ENCODE measurements at places on chromosomes 2 and 18.

DNA sequence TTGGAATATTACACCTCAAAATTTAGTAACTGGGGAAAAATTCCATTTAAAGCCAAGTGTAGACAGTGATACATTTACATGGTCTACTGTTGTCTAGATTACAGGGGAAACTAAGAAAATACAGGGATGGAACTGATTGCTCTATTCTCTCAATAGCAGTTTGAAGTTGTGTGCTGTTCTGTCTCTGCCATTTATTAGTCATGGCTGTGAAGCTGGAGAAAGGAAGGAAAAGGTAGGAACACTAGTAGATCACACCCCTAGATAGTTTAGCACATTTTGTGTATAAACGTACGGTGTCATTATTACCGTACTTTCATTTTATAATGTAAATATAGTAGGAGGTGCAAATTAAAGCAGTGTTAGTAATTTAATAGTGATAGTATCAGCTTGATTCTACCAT, 170.5 kb downstream of the PHLPP1 start:
- no peak for DNase-seq

DNA sequence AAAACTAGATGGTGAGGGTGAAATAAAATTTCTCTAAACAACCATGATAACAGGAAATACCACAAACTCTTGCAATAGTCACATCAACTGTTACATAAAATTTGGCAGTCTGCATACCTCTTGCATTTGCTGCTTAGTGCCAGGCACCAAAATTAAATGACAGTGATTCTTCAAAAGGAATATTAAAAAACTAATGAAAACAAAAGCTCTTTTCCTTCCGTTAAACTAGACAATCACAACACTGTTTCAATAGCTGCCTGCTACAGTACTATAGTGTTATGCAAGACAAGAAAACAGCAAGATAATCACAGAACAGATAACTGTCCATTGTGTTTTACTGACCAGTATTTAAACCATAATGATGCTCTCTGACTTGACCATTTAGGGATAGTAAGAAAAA, 239.0 kb upstream of the SMAD7 start:
- no peak for DNase-seq

DNA sequence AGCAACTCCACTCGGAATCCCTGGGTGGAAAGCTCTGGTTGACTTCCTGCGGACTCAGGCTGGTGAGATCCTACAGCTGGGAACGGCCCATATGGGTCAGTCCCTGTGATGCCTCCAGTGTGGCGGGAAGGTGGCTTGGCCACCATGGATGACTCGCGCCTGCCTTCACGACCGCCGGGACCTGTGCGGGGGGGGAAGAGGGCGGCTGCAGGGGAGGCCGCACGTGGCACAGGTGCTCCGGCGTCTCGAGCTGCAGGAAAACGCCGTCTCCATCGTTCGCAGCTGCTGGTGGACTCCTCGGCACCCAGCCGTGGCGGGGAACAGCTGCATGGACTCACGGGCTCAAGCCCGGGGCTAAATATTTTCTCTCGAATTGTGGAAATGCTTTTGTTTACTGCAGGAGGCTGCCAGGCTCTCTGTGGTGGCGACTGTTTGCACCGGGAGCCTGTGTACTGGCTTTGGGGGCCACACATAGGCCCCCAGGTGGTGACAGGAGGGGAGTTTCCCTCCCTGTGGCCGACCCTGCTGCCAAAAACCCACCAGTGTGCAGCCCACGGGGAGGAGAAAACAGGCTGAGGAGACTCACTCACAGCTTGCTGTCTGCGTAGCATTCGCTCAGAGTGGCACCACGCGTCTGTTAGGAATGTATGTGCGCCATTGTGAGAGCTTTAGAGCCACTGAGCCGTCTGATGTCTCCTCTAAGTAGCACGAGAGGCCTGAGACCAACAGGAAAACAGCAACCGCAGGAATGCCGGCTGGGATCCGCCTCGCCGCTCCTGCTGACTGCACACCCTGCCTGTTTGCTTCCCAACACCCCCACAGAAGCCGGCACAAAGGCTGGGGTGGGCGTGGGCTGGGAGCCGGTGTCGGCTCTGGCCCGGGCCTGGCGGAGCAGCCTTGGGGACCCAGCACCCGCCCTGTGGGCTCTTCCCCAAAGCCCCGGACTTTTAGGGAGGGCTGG, 89.2 kb downstream of the NFATC1 start:
- DNase-seq = no peak

- no peak for DNase-seq
Measured at GRCh38 chr2:159600752-159601151, 15.6 kb downstream of the BAZ2B start.

DNA sequence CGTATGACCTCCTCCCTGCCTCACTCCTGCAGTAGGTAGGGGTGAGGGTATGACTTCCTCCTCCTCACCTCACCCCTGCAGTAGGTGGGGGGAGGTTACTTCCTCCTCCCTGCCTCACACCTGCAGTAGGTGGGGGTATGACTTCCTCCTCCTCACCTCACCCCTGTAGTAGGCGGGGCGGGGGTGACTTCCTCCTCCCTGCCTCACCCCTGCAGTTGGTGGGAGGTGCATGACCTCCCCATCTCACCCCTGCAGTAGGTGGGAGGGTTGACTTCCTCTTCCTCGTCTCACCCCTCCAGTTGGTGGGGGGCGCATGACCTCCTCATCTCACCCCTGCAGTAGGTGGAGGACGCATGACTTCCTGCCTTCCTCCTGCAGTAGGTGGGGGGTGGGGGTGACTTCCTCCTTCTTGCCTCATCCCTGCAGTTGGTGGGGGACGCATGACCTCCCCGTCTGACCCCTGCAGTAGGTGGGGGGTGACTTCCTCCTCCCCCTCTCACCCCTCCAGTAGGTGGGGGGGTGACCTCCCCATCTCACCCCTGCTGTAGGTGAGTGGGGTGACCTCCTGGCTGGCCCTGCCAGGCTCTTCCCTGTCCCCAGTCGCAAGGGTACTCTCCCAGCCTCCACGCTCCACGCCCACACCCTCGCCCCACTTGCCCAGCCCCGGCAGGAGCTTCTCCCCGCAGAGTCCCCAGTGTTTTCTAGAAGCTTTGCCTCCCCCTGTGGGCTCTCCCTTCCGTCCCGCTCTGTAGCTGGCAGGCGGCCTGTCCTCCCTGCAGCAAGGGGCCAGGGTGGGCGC, 39.3 kb downstream of the TSHZ1 start:
- DNase-seq = no peak

DNA sequence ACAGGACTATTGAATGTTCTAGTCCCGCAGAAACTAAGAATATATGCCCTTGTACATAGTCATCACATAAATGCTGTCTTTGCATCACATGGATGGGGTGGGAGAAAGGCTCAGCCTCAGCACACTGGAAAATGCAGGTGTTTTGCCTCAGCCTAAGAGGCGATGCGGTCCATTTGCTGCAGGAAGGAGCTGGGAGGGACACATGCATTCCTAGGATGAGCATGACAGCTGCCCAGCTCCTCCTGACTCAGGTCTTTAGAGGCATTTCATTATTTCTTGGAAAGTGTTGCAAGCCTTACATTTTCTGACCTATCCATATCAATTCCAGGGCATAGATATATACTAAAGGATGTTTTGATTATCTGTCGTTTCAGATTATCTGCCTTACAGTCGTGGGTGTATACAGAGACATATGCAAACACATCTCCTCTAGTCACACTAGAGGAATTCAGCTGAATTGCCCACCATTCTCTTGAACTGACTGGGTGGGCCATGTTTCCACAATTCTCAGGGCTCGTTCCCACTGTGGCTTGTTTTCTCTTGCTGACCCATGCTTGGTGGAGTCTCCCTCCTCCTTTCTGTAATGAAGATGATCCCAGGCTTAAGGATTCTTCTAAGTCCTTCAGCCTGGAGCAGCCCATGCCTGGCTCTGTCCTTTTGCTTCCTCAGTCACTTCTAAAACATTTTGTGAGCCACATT, 156.9 kb downstream of the SETBP1 start:
- DNase-seq = no peak

- no peak for DNase-seq
Measured at GRCh38 chr2:19362094-19362754, 3.8 kb upstream of the OSR1 start.

DNA sequence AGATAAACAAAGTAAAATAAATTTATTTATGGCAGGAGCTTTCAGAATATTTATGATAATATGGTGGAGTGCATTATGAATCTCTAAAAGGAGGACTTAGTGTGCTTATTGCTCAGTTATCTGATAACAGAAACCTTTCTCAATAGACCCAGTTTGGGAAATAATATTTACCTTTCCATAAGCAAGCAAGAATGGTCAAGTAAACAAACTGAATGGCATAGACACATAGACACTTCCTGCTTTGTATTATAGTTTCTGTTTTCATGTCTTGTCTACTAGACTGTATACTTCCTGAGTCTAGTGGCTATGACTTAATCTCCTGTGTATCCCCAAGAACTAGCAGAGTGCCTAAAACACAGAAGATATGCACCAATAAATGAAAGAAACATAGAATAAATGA, 87.8 kb downstream of the UPP2 start:
- no peak for DNase-seq

DNA sequence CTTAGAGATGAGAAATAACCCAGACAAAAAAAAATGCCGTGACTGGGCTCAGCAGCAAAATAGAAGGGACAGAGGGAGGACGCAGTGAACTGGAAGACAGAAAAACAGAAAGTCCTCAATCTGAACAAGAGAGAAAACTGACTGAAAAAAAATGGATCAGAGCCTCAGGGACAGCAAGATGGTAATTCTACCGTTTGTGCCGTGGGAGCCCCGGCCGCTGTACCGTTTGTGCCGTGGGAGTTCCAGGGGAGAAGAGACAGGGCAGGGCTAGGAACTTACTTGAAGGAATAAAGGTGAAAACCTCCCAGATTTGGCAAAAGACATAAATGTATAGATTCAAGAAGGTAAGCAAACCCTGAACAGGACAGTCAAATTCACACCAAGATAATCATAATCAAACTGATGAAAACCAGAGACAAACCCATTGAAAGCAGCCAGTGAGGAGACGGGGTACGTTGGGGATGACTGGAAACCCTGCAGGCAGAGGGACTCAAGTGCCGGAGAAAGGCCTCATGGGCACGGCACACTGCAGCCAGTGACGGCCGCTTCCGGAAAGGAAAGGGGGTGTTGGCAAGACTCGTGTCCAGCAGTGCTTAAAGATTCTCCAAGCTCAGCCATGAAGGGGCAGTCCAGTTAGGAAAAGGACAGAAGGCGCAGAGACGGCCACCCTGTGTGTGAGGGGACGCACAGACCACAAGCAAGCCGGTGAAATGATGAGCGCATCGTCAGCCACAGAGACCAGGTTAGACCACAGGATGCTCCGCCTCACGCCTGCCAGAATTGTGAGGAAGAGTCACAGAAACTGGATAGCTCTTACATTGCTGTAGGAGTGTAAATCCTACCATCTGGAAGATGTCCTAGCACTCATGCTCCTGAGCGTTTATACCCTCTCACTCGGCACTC, 40.0 kb upstream of the NFATC1 start:
- no peak for DNase-seq

- DNase-seq = no peak
Measured at GRCh38 chr2:23425885-23426262, 40.9 kb downstream of the KLHL29 start.

DNA sequence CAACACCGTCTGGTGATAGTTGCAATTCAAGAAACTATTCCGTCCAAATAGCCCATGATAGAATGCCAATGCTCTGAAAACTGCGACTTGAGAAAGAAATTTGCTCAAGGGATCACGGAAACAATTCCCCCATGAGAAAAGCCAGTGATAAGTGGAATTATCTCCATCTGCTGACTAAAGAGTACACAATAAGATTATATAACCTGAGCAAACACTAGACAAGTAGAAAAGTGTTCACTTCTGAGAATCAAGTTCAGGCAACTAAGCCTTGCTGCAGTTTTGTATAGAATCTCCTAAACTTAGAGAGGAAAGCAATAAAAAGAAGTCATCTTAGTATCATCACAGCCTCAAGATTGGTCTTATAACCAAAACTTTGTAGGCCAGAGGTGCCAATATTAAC, 336.3 kb upstream of the NRXN1 start:
- DNase-seq = no peak

- no peak for DNase-seq
Measured at GRCh38 chr18:48181087-48181823, 227.9 kb downstream of the ZBTB7C start.

- DNase-seq = no peak
Measured at GRCh38 chr18:41126541-41127235, 828.3 kb upstream of the PIK3C3 start.

- DNase-seq = no peak
Measured at GRCh38 chr2:133985563-133985962, 268.3 kb upstream of the MGAT5 start.

GRCh38 chr2:24313744-24314632, 46.3 kb downstream of the ITSN2 start:
- DNase-seq = peak; percentile 67

DNA sequence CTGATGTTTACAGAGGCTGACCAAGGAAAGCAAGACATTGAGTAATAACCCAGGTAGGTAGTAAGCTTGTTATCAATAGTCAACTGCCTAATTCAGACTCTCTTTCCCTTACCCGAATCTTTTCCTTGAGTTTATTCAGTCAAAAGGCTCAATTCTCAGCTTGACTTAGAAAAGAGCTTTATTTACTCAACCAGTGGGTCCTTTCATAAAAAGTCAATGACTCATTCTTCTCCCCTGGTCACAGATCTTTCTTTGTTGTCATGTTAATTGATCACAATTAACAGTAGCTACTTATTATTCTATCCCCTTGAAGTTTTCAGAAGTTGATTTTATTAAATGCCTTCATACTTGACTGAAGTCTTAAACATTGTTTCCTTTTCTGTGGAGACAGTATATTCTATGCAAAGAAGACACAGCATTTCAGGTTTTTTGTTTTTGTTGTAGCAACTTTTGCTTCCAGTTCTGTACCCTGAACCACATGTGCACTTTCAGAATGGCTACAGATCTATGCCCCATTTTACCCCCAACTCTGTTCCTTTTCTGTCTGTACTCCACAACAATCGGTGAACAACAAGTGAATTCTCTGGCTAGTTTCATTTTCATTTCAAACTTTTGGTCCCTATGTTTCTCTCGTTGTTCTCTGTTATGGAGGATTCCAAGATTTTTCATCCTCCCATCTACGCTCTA, 428.3 kb downstream of the NCKAP5 start:
- DNase-seq = no peak

DNA sequence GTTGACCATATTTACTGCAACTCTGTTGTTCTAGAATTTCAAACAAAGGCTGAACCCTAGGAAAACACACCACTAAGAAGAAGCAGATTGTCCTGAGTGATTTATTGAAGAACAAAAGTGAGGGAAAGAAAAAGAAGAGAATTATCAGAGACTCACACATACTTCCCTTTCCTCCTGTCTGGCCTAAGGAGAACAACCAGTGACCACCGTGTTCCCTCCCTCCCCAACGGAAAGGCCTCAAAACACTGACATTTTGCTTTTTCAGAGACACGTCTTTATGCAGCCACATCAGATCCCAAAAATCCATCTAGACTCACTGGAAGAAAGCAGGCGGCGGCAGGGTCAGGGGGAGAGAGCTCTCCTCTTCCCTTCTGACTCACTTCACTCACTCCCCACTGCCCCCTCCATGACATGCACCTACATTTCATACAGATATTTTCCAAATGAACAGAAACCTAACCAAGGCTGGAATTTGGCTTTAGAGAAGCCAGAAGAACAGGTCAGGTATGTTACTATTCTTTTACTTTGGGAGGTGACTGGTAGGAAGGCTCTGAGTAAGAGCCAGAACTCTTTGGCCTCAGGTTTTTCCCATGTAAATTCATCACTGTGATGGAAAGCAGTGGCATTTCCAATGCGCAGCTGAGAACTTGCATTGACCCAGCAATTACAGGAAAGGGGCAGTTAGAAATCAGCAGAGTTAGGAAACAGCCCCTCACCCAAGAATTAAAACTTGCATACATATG, 169.9 kb downstream of the BCL11A start:
- DNase-seq = no peak
